Stimulated activated CD8-positive, alpha-beta memory T cell treated with anti-CD3 and anti-CD28 coated beads, Interleukin-7, amount 100 ng/mL, for 4 hours (primary cell): ENCODE measurements at places on chromosomes 4 and X.

DNA sequence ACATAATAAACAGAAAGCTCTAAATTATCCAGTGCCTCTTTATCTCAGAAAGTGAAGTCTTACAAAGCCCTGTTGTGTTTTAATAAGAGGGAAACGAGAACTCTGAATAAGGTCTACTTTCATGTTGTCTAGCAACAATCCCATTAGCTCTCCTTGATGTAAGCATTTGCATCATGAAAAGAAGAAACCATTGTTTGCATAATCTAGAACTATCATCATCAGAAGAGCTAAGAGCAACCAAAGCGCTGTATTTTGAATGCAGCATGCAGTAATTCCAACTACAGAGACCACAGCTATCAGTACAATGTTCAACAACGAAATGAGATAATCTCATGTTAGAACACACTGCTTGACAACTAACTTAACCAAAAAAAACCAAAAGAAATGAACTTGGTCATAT is 257.1 kb downstream of the CAMK2D start:
- no peak for DNase-seq

- no peak for DNase-seq
These were observed 75.4 kb downstream of the FAM13A start for GRCh38 chr4:88981556-88981955.

- no peak for DNase-seq
These were observed 31.0 kb downstream of the TRPC5 start for GRCh38 chrX:112051576-112051975.

DNA sequence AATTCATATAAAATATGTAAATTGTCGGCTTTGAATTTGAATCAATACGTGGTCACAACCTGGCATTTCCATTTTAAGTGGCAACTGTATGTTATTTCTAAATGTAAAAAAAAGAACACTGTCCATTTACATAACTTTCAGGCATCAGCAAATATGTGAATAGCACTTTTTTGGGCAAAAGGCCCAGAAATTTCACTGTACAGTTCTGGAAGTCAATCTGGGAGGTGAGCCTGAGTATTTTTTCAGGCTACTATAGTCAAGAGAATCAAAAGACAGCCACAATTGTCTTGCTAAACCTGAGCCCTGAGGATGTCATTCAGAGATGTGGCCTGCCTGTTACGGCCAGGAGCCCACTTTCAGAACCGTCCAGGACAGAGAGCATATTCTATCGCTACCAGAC is 543.9 kb upstream of the MAGEB2 start:
- DNase-seq, result no peak

DNA sequence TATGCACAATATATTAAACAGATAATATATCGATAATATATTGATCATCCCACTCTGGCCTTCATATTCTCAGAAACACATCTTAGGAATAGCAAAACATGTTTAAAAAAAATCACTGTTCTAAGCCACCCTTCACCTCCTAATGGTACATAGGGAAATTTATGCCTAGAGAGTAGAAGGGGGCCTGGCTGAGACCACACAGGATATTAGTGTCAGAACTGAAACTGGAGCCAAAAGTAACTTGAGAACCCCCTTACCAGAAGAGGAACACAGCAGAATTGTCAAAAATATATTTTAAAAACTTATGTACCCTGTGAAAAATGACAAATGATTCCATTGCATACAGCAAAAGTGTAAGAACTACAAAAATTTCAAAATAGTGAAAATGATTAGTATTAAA is 173.1 kb downstream of the VSIG4 start:
- DNase-seq, result no peak

GRCh38 chr4:76977113-76977512 is 27.6 kb downstream of the SEPTIN11 start:
- DNase-seq, result no peak

- DNase-seq, result peak; percentile 72
These were observed 680 bp upstream of the ASMTL start for GRCh38 chrX:1453395-1453783.

DNA sequence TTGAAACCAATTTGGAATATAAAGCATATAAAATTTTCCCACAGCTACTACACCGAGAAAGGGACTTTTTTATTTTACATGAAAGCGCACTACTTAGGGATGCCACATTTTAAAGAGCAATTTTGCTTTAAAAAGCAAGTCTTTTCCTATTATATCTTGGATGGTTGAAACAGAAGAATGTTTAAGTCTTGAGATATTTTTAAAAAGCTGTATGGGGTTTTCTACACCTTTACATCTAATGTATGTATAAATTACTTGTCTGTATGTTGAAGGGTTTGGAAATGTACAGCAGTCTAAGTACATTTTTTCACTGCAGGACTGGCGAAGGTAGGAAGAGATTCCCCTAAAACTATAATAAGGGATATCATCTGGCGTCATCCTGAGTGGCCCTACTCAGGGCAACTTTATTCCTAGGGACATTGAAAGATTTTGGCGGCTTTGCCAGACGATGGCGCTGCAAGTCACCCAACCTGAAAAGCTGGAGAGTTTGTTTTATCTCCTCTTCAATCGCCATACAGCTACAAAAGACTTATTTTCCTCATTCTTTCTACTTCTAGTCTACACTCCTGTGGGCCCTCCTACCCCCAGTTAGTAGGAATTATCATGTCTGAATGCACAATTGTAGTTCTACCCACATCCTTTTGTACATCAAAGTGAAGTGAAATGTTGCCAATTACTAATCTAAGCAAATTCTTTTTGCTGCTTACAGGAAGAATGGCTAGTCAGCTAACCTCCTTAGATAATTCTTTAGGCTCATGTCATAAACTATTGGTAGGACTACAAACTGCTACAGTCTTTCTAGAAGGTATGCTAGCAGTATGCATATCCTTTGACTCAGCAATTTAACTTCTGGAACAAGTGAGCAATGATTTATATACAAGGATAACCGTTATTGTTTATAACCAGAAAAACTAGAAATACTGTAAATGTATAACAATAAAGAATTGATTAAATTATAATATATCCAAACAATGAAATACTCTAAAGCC is 782 bp upstream of the NEK1 start:
- DNase-seq, result peak; percentile 52

DNA sequence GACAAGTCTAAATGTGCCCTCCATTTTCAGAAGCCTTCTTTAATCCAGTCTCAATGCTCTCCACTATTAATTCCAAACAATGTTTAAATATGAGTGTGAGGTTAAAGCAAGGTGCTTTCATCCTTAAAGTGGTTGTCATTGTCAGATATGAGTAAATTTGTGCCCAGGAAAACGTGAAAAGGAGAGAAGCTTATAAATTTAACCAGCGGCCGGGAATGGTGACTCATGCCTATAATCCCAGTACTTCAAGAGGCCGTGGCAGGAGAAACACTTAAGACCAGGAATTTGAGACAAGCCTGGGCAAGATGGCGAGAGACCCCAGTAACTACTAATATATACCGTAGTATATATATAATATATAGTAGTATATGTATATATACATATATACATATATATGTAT is 270.0 kb downstream of the ARHGAP24 start:
- DNase-seq, result no peak

DNA sequence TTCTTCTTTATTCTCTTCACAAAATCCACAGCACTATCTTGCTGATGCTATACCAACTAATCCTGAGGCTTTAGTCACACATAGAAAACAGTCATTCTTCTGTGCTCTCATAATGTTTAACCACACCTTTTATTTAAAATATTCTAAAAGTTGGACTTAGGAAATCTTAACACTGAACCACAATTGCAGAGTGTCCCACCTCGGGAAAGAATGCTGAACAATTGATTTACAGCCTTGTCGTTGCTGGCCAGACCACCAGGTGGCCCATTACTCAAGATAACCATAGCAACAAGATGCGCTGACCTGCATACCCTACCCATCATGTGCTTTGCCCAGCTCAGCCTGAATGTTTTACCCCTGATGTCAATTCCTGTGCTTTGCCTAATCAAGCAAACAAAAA is 100.8 kb downstream of the ARSJ start:
- no peak for DNase-seq

- DNase-seq, result no peak
These were observed 48.1 kb upstream of the TBL1X start for GRCh38 chrX:9416562-9417348.

DNA sequence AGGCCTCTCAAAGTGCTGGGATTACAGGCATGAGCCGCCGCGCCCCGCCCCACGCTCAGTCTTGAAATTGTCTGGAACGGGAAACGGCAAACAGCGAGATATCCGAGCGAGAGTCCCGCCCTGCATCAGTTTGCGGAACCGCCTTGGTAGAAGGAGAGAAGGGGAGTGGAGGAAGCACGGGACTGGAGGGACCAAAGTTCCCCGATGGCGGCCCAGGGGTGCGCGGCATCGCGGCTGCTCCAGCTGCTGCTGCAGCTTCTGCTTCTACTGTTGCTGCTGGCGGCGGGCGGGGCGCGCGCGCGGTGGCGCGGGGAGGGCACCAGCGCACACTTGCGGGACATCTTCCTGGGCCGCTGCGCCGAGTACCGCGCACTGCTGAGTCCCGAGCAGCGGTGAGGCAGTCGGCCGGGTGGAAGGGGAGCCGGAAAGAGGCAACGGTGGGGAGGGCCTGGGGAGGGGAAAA is at the start of gene BST1:
Gene BST1, plus strand, starts transcription at position 125 of the 463 bp plus-strand sequence. Its CDS starts 80 bp downstream, at position 205.
- DNase-seq, result no peak

DNA sequence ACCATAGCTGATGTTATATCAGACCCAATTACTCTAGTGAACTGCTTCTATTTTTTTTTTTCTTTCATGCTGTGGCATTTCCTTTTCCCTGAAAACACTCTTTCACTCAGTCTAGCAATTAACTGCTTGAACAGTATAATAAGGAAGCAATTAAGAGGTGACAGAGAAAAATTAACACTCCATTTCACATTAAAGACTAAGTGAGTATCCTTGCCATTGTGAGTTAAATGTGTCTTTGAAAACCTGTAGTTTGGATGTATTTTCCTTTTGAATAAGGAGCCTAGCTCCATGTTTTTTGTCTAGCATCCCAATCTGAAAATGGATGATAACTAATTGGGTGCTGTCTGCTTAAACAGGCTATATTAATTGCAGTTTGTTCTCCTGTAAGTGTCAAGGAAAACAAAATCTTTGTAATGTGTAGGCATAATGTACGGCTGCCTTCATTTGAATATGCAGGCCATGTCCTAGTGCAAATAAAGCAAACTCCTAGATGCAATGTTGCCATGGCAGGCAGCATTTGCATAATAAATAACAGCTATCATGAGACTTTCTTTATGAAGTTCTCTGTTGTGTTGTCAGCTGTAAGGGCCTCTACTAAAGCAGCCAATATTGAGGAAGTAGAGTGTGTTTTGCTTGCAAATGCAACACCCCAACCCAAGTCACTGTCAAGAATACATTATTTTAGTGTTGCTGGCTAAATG is 416.7 kb downstream of the ZIC3 start:
- DNase-seq, result no peak

DNA sequence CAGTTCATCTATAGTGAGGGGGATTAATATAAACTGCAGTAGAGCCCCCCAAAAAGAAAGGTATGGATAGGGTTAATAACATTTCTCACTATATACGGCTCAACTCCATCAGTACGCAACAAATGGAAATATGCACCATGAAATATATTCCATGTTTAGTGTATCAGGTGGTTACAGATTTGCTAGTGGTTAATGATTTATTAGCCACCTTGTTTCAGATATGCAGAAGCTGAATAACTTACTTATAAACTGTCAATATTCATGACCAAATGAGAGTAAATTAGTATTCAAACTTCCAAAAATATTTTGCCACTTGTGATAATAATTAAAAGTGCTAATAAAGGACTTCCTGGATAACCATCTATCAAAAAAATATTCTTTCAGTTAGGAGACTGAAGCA is 14.8 kb downstream of the AMTN start:
- DNase-seq, result no peak

- DNase-seq, result no peak
These were observed 7.8 kb upstream of the HAUS3 start for GRCh38 chr4:2249526-2250356.

DNA sequence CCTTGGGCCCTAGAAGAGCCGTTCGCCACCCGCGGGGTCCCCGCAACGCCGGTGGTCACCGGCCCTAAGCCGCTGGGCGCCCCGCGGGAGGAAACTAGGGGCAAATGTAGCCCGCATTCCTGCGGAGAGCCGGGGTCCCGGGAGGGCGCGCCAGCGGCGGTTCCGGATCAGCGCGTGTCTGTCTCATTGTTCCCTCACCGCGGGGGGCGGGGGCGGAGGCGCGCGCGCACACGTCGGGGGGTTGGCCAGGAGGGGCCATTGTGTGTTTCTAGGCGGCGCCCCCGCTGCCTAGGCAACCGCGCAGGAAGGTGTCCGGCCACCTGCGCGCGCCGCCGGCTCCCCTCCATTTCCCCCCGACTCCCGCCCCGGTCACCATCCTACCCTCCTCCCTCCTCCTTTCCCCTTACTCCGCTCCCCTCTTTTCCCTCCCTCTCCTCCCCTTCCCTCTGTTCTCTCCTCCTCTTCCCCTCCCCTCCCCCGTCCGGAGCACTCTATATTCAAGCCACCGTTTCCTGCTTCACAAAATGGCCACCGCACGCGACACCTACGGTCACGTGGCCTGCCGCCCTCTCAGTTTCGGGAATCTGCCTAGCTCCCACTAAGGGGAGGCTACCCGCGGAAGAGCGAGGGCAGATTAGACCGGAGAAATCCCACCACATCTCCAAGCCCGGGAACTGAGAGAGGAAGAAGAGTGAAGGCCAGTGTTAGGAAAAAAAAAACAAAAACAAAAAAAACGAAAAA is 789 bp upstream of the DDX3X start:
- DNase-seq, result peak; percentile 94

DNA sequence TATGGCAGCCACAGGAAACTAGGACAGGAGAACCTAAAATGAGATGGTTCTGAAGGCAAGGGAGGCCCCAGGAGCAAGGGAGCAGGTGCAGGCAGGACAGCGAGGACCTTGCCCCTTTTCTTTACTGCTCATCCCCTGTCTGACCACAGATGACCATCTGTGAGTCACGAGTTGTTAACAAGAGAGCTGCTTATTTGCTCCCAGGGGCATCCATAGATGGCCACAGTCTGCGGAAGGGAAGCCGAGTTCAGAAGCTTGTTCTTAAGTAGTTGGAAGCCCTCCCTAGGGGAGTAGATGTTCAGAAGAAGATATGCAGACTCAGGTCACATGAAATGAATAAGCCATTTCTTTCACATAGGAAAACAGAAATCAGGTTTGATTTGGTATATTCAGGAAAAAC is 69.4 kb downstream of the EVC2 start:
- no peak for DNase-seq

GRCh38 chr4:26062215-26062614 is 148.2 kb downstream of the SMIM20 start:
- no peak for DNase-seq

GRCh38 chr4:5217421-5217820 is 166.1 kb downstream of the STK32B start:
- DNase-seq, result no peak
